Stimulated activated CD8-positive, alpha-beta memory T cell treated with anti-CD3 and anti-CD28 coated beads, Interleukin-7, amount 100 ng/mL, for 24 hours (primary cell): ENCODE measurements at places on chromosomes 1 and 21.

- DNase-seq, result no peak
Observed at GRCh38 chr21:44920694-44921604, at the start of gene ITGB2. Gene ITGB2, minus strand, starts transcription at chr21:44920899. Its CDS starts 10,117 bp downstream, at chr21:44910782.

- DNase-seq, result no peak
Observed at GRCh38 chr1:195899762-195900352, 708.4 kb downstream of the KCNT2 start.

- no peak for DNase-seq
Observed at GRCh38 chr1:12078938-12079861, 16.1 kb downstream of the TNFRSF8 start.

- no peak for DNase-seq
Observed at GRCh38 chr1:82179131-82179530, 378.4 kb downstream of the ADGRL2 start.

GRCh38 chr1:201320168-201320788 is 37.0 kb downstream of the PKP1 start:
- DNase-seq, result no peak

- no peak for DNase-seq
Observed at GRCh38 chr1:46466477-46467182, 23.0 kb upstream of the DMBX1 start.

DNA sequence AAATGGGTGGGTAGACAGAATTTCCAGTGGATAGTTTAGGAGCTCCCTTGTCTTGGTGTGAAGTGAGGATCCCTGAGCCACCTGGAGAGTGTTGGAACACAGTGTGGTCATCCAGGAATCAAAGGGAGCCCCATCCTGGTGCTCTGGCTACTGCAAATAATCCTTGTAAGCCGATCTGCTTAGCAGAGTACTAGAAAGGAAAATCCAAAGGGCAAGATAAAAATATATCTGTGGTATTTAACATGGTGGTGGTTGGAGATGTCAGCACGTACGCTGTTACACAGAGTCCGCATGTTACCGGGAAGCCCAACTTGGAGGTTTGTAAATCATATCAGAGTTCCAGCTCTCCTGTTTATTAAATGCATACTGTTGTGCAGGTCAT is 39.0 kb downstream of the VANGL1 start:
- no peak for DNase-seq

- no peak for DNase-seq
Observed at GRCh38 chr1:109268431-109269211, 14.3 kb downstream of the PSRC1 start.

GRCh38 chr1:164433141-164433817 is 125.7 kb upstream of the PBX1 start:
- DNase-seq, result no peak

DNA sequence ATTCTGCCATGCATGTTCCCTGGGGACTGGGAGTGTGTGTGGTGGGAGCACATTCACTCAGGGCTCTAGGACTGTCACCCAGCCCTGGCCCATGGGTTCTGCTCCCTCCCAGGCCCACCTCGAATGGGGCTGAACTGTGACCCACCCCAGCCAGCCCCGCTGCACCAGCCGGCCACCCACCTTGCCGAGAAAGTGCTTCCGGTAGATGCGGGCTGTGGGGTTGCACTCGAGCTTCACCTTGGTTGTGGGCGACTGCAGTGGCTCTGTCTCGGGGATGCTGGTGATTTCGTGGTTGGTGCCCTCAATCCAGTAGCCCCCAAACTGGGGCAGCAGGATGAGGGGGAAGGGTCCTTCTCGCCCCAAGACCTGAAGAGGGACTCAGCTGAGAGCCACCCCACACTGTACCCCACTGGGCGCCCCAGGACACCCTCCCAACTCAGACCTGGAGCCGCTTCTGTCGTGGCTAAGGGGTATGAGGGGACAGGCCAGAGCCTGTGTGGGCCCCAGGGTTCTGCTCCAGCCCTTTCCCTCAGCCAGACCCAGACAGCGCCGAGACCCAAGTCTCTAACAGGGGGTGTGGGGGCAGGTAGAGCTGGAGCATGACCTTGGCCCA is 51.9 kb downstream of the RAP1GAP start:
- no peak for DNase-seq

DNA sequence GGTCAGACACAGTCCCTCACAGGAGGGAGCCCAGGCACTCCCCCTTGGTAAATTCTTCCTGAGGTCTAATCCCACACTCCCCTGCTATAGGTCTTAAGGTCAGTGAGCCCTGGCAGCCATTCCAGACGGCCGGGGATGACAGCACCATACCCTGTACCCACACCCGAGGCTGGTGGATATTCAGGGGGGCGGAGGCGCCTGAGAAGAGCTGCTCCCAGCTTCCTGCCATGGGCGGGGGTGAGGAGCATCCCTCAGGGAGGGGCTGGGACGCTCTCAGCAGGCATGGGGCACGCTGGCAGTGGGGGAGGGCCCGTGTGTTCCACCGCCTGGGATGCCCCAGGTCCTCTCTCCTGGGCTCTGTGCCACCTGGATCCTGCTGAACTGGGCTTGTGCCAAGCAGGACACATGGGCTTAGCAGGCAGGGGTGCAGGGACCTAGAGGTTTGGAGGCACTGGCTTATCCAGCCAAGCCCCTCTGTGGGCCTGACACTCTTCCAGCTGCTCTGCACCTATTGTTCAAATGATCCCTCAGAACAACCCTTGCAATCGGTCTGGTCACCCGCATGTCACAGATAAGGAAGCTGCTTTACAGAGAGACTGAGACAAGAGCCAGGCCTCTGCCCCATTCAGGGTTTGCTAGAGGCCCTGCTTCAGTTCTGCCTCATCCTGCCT is 5.7 kb upstream of the ADGRB2 start:
- no peak for DNase-seq

DNA sequence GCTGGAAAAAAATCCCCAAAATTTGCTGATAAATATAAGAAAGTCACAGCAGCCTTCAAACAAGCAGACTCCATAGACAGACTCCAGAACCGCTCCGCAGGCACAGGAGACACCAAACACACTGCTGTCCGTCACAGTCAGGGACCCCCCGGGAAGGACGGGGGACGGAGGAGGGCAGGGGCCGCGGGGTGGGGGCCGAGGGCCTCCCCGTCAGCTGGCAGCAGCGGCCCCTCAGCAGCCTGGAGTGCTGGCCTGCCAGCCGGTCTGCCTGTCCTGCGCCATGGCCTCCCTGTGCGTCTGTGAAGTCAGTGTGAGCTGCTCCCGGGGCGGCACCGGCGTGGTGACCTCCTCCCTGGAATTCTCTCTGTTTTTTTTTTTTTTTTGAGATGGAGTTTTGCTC is 10.1 kb upstream of the C1orf159 start:
- DNase-seq, result no peak

DNA sequence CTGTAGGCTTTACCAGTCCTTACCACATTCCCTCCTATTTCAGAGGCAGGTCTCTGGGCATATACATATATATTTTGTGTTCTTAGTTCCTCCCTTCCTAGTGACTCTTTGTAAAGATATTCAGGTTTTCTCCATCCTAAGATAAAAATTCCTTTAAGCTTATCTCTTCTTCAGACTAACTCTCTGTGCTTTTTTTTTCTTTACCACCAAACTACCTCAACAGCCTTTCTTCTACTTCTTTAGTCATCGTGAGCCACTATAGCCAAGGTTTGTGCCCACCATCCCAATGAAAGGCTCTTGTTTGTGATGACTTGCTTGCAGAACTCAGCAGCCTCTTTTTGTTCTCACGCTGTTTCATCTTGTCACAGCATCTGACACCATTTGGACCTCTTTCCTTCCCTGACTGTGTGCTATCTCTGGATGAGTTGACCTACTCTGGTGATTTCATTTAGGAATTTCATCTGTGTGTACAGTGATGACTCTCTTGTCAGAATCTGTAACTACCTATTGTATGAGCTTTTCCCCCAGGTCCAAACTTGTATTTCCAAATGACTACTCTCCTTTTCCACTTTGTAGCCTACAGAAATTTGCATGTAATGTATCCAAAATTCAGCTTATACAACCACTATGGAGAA is 59.0 kb upstream of the MACF1 start:
- DNase-seq, result no peak

DNA sequence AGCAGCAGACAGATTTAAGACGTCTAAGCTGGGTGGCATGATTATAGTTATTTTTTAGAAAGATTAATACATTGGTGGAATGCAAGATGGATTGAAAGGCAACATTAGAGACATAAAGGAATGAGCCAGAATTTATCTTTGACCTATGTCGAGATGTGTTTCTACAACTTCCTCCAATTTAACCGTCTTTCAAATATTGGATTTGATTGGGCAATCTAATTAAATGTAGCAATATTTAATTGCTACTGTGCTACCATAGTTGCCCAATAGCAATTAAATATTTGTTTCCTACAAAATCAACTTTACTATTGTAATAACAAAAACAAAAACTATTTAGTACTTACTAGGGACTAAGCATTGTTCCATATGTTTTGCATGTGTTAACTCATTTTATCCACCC is 30.4 kb upstream of the CYP4A22 start:
- DNase-seq, result no peak

- no peak for DNase-seq
Observed at GRCh38 chr1:40708750-40709099, 17.2 kb downstream of the NFYC start.

GRCh38 chr1:19342062-19342750 is 30.1 kb downstream of the SLC66A1 start:
- DNase-seq, result no peak

- DNase-seq, result no peak
Observed at GRCh38 chr21:46606427-46606813, 1.5 kb upstream of the S100B start.

DNA sequence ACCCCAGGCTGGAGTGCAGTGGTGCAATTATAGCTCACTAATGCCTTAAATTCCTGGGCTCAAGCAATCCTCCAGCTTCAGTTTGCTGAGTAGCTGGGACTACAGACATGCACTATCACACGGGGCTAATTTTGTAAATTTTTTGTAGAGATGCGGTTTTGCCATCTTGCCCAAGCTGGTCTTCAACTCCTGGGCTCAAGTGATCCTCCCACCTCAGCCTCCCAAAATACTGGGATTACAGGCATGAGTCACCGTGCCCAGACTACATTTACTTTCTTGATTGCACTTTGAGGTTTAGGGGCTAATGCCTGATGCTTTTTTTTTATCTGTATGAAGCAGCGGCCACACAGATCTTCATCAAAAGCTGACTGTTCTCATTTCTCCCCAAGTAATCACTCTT is 124.6 kb downstream of the KIF26B start:
- no peak for DNase-seq

DNA sequence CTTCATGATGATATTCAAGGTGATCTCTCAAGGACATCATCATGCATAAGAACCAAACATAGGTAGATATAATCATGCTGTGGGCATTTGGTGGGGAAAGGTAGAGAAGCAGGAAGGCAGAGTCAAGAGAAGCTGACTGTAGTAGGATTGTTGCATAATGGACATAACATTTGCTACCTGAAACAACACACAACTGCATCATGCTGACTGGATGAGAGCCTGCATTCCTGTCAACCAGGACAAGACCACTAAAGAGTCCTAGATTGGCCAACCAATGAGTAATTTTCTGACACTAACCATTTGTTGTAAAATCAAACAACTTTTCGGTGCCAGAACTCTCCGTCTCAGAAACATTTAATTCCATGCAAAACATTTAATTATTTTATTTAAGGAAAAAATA is 377.2 kb downstream of the PLPP3 start:
- DNase-seq, result no peak

- no peak for DNase-seq
Observed at GRCh38 chr1:84913555-84913892, 20.5 kb upstream of the LPAR3 start.

GRCh38 chr1:30406996-30407864 is 316.2 kb downstream of the MATN1 start:
- DNase-seq, result no peak

GRCh38 chr1:27862671-27863537 is 9.4 kb upstream of the THEMIS2 start:
- DNase-seq, result no peak

- DNase-seq, result no peak
Observed at GRCh38 chr1:212247988-212248387, 37.2 kb upstream of the PPP2R5A start.

DNA sequence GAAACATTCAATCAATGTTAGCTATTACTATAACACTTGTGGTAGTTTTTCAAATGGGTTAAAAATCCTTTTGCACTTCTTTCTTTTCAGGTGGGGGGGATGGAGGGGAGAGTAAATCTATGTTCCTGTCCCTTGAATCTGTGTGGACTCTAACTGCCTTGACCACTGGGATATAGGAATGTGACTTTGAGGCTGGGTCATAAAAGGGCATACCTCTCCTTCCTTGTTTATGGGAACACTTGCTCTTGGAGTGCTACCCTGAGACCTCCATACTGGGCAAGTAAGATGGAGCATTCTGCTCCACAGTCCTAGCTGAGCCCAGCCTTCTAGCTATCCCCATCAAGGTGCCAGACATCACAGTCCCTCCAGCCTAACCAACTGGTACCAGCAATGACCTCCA is 89.3 kb upstream of the SIM2 start:
- DNase-seq, result no peak

DNA sequence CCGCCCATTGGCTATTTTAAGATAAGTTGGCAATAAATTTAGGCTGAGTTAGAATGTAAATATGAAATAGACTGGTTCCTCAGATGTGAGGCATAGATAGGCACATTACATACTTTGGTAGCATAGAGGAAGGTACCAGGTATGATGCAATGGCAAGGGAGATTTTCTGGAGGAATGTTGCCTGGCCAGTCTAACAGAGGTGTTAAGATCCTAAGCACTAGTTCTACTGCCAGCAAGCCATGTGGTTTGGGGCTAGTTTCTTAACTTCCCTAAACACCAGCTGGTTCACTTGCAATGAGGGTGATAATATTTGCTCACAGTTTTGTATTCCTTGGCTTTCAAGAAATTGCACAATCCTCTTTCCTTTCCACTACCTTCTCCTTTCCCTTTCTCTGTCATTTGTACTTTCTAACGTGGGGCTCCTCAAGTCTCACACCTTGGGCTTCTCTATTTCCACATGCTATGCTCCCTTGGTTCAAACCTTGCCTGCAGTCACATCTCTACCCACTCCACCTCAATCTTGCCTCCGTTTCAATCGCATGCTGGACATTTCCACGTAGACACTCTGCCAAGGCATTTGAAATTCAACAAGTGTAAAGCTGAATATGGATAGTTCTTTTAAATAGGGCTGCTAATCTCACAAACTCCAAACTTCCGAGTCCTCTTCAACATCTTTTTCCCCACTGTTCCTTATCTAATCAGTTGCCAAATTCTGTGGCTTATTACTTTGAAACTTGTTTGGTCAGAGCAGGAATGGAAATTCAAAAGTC is 4.7 kb upstream of the CD55 start:
- DNase-seq, result no peak

DNA sequence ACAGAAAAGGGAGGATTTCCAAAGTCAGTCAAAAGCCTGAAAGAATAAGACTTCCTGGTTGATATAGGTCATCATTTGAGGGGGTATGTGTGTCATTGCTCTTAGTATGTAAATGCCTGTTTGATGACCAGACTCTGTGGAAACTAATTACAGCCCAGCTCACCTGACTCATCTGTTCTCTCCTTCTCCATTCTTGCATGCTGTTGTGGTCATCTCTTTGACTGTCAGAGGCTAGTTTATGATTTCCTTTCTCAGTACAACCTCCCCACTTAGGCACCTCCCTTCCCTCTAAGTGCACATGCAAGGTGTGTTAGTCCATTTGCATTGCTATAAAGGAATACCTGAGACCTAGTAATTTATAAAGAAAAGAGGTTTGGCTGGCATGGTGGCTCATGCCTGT is 2.4 kb upstream of the C1orf116 start:
- DNase-seq, result no peak
